Activated CD4-positive, alpha-beta memory T cell treated with anti-CD3 and anti-CD28 coated beads for 36 hours (primary cell): ENCODE measurements at places on chromosomes 1 and 21. TPM values are rescaled to one million over a fixed set of nuclear protein-coding genes. Genes with fewer than 3 reads are reported as not detected.

- DNase-seq: no peak
Observed at GRCh38 chr1:111271464-111271801, 19.2 kb upstream of the CHIA start.

Gene C1QB
- total RNA-seq: not detected

DNA sequence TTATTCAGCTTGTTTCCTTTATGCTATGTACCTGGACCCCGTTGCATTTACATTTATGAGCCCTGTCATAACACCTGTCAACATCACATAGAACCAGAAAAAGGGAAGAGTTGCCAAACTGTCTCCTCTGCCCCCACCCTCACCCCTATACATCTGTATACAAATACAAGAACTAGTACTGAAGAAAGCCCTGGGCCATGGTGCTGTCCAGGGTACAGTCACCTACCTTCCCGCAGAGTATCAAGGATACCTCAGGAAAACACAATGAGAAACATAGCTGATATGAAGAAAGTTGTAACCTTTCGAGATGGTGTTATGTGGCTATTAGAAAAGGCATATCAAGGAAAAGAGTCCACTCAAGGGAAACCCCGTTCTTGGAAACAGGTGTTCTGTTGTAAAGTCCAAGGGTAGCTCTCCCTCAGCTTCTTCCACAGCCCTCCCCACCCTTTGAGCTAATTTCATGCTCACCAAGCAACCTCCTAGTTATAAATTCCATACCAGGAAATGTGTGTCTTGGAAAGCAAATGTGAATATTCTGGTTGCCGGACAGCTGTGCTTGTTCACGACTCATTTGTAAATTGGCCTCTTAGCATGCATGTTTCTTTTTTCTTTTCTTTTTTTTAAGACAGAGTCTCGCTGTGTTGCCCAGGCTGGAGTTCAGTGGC is 16.7 kb upstream of the AVPR1B start:
- DNase-seq: no peak

- no peak for DNase-seq
Observed at GRCh38 chr1:31782421-31783410, 18.6 kb upstream of the ADGRB2 start.

Gene PLA2G2F
- not detected for total RNA-seq

DNA sequence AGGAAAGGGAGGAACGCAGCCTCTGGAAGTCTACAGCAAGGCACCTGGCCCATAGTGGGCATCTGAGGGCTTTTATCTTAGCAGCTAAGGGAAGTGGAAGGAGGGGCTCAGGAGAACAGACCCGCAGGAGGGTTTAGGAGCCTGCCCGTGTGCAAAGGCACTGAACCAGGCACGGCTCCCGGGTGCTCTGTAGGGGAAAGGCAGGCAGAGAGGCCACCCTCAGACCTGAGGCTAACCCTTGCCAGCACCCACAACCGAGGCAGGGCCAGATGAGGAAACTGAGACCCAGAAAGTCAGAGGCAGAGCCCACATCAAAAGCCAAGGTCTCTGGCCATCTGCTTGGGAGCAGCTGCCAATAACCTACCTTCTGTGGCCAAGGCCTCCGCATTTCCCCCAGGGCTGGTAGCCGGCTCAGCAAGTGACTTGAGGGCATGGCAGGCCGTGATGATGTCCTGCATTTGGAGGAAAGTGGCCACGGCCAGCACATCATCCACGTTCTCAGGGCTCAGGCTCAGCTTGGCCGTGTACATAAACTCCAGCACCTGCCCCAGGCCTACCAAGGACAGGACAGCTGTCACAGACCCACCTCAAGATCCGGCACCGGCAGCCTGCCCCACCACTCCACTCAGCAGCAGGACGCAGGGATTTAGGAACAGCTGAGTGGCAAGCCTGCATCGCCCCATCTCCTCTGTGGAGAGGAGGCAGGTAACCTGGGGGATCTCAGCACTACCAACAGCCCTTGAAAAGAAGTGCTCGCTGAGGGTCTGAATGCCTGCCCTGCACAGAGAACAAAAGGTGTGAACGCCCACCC is 29.1 kb downstream of the ZBTB17 start:
- no peak for DNase-seq
